ENCODE measurements at places on chromosomes 11 and 22.

GRCh38 chr11:117885777-117886176, 9.3 kb upstream of the FXYD6 start:
- DNase-seq = no peak

- DNase-seq = no peak
Observed at GRCh38 chr11:37465221-37465620, 867.2 kb upstream of the RAG2 start.

- DNase-seq = no peak
Observed at GRCh38 chr22:40509401-40510134, 127.0 kb downstream of the MRTFA start.

GRCh38 chr11:62033191-62034035, 66.0 kb upstream of the FTH1 start:
- DNase-seq = no peak

GRCh38 chr22:43731988-43732387, 80.1 kb downstream of the EFCAB6 start:
- no peak for DNase-seq

DNA sequence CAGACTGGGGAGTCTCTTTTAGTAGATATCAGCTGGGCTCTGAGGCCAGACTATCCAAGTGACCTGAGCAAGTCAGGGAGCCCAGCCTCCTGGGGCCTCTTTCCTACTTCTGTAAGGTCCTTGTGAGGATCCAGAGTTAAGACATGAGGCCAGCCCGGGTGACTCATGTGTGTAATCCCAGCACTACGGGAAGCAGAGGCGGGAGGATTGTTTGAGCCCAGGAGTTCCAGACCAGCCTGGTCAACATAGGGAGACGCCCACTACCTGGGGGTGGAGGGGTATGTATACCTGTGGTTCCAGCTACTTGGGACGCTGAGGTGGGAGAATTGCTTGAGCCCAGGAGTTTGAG, 36.9 kb upstream of the POLA2 start:
- no peak for DNase-seq

DNA sequence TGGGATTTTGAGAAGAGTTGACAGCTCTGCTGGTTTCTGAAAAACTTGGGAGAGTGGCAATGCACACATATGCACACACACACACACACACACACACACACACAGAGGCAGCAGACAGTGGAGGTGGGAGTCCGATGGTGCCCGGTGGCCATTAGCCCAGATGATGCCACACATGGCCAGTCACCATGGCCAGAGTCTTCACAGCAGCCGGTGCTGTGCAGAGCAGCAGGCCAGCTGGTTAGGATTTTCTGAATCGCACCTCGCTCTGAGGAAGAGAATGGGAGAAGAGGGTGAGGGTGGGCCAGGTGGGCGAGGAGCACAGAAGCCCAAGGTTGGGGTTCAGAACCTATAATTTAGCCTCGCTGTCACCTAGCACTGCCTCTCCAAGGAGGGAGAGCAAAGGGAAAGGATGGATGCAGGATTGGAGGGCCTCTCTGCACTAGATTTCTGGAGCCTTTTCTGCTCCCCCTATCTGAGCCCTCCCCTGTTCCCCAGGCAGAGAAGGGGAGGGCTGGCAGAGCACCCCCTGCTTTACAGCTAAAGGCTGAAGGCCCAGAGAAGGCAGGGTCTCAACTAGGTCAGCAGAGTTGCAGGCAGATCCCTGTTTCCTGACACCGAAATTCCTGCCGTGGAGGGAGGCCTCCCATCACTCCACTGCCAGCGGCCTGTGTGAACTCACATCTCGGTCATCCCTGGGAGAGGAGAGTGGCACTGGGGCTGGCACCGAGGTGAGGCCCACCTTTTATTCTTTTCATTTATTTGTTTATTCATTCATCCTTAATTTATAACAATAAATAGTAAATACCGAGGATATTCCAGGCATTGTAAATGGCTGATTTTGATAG, 25.8 kb upstream of the FXYD6 start:
- no peak for DNase-seq

DNA sequence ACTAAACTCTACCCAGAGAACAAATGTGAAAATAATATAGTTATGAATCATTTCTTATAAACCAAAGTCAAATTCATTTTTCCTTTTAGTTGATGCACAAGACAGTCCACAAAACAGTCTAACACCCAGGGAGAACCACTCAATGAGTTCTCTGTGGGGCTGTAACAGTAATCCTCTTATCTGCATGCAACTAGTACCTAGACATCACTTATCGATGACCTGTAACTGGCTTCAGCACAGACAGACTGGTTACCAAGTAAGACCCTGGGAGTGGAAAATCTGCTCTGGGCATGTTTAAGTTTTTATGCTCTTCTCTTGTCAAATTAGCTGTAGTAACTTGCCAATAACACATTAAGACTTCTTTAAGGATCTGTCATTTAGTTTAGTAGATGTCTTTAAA, 46.6 kb downstream of the PITPNB start:
- no peak for DNase-seq

- DNase-seq = no peak
Observed at GRCh38 chr11:95697614-95698408, 91.8 kb downstream of the FAM76B start.

DNA sequence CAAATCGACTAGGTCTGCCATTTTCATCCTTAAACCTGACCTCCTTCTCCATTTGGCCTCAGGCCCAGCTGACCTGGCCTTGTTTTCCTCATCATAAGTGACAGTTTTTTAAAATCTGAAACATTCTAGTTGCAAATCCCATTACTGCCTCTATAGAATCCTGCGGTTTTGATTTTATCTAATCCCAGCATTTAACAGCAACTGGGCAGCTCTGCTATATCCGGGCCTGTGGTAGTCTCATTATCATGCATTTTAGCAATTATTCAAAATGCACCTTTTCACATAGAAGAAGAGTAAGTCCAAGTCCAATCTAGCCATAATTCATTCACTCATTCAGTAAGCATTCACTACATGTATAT, 28.6 kb upstream of the BIRC3 start:
- no peak for DNase-seq

- no peak for DNase-seq
Observed at GRCh38 chr11:121341609-121342008, 49.0 kb downstream of the SC5D start.

- no peak for DNase-seq
Observed at GRCh38 chr22:48449466-48450187, 1378.0 kb downstream of the BRD1 start.

GRCh38 chr11:133966921-133967598, 10.3 kb upstream of the IGSF9B start:
- DNase-seq = no peak

- DNase-seq = no peak
Observed at GRCh38 chr22:22928666-22929380, 41.2 kb downstream of the IGLL5 start.

DNA sequence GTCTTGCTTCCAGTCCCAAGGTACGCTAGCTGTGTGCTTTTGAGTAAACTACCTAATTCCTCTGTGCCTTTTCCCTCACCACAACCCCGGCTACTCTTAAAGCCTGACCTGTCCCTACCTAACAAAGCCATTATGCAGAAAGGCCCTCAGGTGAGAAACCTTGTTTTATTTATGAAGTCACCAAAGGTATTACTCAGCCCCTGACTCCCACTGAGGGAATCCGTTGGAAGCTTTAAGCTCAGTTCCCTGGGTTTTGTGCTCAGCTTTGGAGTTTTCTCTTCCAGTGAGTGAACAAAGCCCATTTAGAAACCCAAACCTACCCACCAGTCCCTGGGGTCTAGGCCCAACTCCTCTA, 90.9 kb downstream of the APIP start:
- no peak for DNase-seq

DNA sequence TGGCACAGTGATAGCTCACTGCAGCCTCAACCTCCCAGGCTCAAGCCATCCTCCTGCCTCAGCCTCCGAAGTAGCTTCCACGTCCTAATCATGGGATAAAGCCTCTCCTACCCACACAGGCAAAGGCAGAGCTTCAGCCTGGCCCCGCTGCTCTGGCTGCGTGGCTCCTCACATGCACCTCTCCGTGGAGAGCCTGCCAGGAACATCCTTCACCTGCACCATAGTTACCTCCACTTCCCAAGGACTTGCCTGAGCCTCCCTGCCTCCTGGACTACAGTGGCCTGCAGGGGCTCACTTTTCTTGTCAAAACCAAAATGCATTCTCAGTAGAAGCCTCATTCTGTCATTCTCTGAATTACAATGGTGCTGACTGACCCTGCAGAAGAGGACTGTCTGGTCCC, 6.5 kb downstream of the C11orf16 start:
- DNase-seq = no peak

DNA sequence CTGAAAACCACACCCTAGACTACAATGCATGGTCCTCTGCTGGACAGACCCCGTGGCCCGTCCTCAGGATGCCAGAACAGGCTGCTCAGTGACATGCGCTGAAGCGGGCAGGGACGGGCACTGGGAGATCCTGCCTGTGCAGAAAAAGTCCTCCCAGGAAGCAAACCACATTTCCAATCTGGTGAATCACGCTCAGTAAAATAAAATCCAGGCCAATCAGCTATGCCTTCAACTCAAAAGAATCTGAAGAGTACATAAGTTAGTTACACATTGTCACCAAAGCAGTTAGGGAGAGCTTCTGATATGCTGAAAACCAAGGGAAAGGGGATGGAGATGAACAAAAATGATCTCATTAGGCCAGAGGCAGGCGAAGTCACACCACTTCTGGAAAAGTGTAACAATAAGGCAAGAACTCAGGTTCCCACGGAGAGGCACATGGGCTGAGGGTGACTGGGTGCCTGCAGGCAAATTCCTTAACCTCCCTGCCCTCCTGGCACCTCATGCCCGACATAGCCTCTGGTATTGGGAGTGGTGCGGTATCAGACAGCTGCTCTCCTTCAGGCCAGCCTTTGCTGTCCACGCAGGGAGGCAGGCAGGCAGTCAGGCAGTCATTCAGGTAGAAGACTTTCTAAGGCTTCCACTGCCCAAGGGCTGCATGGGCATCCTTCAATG, 66.4 kb downstream of the APOL5 start:
- DNase-seq = no peak

DNA sequence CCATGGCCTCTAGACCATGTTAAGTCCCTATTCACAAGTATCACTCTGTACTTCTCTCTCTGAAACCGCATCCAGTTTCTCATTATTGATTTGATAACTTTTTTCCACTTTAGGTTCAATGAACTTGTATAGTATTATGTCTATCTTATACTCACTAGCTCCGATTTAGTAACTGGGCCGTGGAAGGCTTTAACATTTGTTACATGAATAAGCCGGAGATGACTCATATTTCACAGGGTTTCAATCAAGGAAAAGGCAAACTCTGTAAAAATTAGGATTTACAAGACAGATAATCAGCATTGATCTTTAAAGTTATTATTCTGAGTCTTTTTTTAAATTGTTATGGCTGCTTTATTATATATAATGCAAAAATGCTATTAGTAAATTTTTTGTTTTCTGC, 662.2 kb upstream of the CNTN5 start:
- no peak for DNase-seq

DNA sequence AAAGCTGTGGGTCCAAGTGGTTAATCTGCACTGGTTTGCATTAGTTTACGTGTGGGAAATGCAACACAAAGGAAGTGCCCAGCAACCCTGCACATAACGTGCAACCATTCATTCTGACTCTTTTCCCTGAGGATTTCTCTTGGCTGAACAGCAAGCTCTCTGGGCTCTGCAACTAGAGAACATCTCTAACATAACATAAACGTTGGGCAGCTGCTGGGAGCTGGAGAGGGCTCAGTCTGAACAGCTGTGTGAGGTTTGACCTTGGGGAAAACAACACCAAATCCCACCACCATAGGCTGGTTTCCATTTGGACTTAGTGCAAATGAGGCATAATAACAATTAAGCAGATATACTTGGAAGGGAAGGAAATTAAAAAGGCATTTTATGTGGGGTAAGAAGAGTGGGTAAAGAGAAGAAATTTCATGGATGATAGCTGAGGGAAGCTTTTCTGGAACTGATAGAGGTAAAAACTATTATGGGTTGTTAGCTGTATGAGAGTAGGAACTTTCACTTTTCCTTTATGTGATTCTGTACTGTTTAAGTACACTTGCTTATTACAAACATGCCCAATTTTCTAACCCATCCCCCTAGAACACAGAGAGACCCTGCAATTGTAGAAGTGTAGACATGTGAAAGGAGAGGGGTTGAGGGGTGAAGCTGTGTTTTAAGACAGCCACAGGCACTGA, 76.2 kb downstream of the SNX19 start:
- no peak for DNase-seq

GRCh38 chr11:88656283-88656682, 318.7 kb upstream of the CTSC start:
- DNase-seq = no peak

- no peak for DNase-seq
Observed at GRCh38 chr11:113542420-113542819, 67.2 kb upstream of the DRD2 start.

GRCh38 chr11:42249956-42250355, 790.5 kb upstream of the LRRC4C start:
- no peak for DNase-seq

GRCh38 chr11:86069408-86070101, 671 bp upstream of the PICALM start:
- no peak for DNase-seq

GRCh38 chr22:37368058-37368457, 59.2 kb downstream of the ELFN2 start:
- no peak for DNase-seq

DNA sequence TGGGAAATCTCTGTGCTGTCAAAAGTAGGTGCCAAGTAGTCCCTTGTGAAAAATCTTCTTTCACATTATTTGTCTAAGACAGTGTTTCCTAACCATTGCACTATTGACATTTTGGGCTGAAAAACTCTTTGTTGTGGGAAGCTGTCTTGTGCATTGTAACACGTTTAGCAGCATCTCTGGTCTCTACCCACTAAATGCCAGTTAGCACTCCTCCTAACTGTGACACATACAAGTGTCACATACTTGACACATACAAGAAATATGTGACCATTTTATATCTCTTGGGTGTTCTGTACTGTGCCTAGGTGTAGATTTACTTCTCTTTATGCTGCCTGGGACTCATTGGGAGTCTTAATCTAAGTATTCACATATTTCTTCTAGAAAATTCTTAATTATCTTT, 57.8 kb downstream of the NXPE1 start:
- DNase-seq = no peak

GRCh38 chr11:36193721-36194120, 95.5 kb downstream of the COMMD9 start:
- DNase-seq = no peak

DNA sequence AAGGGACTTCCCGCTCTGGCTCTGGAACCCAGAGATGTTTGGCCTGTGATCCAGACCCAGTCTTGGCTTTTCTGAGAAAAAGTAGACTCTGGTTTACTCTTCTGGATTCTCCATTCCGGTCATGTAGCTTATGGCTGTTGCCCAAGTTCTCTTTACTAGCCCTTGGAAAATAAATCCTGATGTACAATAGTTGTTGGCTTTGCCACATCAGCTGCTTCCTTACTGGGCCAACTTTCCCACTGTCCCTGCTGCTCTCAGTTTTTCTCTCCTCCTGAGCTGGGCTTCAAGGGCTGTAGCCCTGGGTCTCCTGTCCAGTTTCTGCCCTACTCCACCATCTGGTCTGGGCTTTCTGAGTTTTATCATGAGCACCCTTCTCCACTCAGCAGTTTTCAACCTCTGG, 12.5 kb downstream of the PATZ1 start:
- no peak for DNase-seq

DNA sequence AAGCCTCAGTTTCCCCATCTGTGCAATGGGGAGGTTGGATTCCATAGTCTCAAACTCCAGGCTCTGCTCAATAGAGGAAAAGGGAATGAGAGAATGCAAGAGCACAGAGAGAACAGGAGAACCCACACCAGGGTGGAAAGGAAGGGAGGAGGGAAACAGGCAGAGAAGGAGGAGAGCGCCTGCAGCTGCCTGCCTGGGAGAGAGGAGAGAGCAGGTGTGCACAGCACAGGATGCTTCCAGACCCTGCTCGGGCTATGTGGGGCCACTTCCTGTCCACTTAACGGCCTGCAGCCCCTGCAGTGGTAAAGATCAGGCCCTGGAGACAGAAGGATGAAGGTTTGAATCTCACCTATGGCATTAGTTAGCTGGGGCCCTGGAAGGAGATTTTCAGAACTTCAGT, 12.3 kb downstream of the LRRC32 start:
- no peak for DNase-seq

Data from NCI-H1930 (cell line).